RKO (cell line): ENCODE measurements at places on chromosomes 2 and 18.

- no peak for DNase-seq
These were observed 29.8 kb upstream of the DNMT3A start for GRCh38 chr2:25371253-25372241.

DNA sequence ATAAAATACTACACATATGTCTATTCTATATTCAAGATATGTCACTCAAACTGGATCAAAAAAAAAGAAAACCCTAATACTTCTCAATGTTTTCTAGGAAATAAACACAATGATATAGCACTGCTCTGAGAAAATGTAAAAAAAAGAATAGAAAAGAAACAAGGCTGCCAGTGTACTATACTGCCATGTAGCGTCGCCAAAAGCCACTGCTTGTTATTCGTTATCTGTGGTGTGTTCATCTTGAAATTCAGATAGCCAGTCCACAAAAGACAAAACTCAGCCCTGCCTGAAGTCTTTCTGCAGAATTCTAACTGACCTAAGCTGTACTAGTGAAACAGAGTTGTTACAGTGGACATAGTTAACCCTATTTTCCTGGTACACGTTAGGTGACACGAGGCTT lies 12.2 kb upstream of the YPEL5 start:
- no peak for DNase-seq

DNA sequence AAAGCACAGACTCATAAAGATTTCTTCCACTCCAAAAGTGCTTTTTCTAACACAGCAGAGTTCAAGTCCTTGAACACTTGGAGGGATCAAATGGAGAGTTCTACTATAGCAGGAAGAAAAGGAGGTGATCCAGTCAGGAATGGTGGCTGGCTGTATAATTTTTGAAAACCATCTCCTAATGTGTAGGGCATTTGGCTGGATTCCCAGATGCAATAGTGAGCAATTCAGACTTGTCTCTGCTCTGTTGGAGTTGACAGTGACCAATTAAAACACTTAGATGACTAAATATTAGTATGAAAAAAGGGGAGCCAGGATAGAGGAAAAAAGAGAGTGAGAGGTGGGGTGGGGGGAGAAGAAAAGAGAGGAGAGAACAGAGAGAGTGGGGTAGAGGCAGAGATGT lies 5.3 kb upstream of the G6PC2 start:
- peak; percentile 28 for DNase-seq

DNA sequence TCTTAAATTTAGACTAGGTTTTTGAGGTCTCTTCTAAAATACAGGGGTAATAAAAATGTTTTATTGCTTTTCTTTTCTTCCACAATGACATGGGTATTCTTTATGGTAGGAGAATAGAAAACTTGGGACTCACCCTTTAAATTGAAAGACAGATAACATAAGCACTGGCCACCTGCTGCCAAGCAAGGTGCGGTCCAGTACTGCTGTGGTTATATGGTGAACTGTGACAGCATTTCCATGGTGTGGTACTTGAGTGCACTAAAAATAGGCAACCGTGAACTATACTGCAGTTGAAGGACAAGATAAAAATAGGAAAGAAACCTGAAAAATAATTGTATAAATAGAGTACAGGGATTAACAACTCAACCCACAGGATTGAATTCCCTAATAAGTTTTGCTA lies 54.4 kb upstream of the GRB14 start:
- no peak for DNase-seq

GRCh38 chr2:19051203-19051831 lies 307.1 kb downstream of the OSR1 start:
- no peak for DNase-seq

DNA sequence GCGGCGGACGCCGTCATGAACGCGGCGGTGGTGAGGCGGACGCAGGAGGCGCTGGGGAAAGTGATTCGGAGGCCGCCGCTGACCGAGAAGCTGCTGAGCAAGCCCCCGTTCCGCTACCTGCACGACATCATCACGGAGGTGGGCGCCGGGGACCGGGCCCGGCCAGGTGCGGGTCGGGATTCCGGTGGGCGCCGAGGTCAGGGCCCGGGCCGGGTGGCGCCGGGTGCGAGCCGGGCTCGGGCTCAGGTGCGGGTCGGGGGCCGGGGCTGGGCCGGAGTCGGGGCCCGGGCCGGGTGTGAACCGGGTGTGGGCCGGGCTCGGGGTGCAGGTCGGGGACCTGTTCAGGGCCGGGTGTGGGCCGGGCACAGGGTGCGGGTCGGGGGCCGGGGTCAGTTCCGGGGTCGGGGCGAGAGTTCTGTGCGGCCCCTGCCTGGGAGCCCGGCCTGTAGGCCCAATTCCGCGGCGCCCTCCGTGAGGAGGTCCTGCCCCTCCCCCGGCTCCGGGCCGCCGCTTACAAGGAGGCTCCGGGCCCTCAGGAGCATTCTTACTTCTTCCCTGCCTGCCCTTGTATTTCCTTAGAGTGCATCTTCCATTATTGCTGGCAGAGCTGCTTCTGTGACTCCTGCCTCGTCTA lies 447 bp downstream of the TRAF3IP1 start:
- peak; percentile 36 for DNase-seq

DNA sequence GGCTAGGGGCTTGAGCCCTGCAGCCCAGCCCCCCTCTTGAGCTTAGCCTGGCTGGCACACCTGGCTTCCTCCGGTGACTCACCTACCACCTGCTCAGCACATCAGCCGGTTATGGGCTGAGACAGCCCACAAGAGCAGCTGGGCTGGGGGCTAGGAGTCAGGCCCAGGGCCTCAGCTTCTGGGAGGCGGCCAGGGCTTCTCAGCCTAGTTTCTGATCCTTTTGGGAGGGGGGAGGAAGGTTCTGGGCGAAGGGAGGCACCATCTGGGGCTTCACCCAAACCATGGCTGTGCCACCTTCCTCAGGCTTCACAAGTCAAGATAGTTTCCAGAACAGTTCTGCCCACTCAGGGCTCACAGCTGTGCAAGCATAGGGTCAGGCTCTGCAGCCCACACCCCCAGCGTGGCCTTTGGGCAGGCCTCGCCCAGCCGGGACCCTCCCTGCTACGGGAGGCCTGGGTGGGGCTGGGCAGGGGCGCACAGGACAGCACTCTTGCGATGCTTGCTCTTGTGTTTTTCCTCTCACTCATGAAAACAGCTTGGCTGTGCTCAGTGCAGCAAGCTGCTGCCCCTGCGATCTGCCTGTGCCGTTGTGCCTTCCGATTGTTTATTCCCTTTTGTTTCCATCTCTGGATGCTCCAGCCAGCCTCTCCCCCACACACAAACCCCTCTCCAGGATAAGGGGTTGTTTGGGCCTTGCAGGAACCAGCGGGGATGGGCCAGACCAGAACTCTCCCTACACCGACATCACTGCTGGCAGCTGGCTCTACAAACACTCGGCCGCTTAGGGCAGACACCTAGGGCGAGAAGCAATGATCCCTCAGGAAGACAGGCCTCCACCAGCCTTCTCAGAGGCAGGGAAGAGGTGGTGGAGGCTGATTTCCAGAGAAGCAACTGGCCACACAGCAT lies 26.1 kb upstream of the SEMA4C start:
- no peak for DNase-seq

DNA sequence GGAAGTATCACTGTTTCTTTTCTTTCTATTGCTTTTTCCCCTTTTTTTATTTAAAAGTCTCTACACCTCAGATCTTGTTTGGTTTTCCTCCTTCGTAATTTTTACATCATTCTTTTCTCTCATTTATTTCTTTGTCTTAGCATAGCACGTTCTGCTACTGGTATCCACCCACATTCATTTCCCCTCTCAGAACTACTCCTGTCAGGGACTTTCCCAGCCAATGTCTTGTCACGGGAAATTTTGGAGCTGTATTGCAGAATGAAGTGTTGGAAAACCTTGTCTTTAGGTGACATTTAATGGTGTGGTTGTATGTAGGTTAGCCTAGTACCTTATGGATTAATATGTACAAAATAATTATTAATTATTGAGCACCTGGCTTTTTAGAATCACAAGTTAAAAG lies 34.0 kb downstream of the TTLL4 start:
- no peak for DNase-seq

DNA sequence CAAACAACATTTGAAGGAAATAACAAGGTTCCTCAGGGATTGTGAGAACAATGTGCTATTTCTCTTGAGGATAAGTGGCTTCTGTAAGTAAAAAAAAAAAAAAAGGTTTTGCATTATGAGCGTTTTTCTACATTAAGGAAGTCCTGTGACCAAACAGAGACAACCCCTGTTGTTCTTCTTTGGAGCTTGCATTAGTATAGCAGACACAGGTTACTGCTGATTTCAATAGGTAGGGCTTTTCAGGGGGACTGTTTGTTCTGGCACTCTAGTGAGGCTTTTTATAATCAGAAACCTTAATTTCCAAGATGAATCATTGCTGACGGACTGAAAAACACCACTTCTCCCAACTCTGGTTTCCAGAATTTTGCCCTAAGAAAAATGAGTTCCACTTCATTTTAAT lies 8.2 kb downstream of the DPP10 start:
- no peak for DNase-seq

- DNase-seq, result no peak
These were observed 64.9 kb downstream of the AFF3 start for GRCh38 chr2:100077456-100077855.

- DNase-seq, result no peak
These were observed 1554.5 kb upstream of the SLC39A10 start for GRCh38 chr2:194102546-194102945.

- no peak for DNase-seq
These were observed 16.2 kb upstream of the STEAP3 start for GRCh38 chr2:119207447-119207846.

GRCh38 chr2:235768606-235769005 lies 274.8 kb downstream of the AGAP1 start:
- no peak for DNase-seq

GRCh38 chr2:124316881-124317605 lies 292.0 kb downstream of the CNTNAP5 start:
- no peak for DNase-seq

DNA sequence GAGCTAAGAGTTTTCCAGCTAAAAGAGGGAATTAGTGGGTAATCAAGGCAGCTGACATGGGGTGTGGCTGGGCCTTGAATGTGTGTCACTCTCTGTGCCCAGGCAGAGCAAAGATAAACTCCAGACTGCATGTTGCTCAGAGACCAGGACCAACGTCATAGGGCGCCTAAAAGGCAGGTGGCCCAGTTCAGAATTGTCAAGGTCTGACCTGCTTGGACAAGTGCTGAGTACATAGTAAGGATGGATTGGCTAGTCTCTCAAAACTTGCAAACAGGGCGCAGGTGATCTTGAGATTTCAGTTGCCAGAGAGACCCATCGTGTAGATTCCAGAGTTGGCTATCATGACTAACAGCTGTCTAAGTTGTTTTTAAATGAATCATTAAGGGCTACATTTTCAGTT lies 19.0 kb downstream of the CLUL1 start:
- DNase-seq, result no peak

GRCh38 chr2:168889635-168890005 lies 610 bp downstream of the SPC25 start:
- peak; percentile 39 for DNase-seq

GRCh38 chr2:10584242-10584753 lies 105.5 kb downstream of the NOL10 start:
- DNase-seq, result no peak

GRCh38 chr2:196168181-196168580 lies 3.2 kb downstream of the STK17B start:
- DNase-seq, result peak; percentile 33

- no peak for DNase-seq
These were observed 108.2 kb upstream of the UBE2E3 start for GRCh38 chr2:180872255-180872654.

- no peak for DNase-seq
These were observed 4.0 kb downstream of the TMEM17 start for GRCh38 chr2:62501794-62502500.
